ENCODE measurements at places on chromosomes 5 and 9.

DNA sequence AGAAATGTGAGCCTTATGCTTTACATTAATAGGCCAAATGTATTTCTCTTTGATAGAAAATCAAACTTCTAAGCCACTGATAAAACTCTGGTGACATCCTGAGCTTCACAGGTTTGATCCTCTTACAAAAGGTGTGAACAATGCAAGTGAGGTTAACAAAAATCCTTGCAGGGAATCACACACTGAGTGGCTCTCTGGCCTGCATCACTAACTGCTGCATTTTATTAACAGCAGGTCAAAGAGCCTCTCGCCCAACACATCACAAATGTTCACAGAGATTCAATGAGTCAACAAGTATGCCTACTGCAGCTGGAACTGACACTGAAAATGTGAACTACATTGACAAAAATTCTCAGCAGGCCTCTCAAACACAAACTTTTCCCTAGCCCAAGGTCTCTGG lies 122.3 kb downstream of the SEMA5A start:
- DNase-seq = no peak

DNA sequence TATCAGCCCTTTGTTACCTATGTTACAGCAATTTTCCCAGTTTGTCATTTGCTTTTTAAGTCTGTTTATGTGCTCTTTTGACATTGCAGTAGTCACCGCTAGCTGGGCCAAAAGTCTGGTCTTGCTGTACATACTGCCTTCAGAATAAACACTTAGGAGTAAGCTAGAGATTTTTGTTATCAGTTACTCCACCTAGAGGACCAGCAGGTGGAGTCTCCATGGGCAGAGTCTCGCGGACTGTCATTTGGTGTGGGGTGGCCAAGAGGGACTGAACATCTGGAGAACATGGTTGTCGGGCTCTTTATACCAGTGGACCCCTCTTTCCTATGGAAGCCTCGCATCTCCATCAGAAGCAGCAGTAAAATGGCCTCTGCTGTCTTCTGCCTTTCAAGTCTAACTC lies 10.8 kb upstream of the MGAT1 start:
- no peak for DNase-seq

DNA sequence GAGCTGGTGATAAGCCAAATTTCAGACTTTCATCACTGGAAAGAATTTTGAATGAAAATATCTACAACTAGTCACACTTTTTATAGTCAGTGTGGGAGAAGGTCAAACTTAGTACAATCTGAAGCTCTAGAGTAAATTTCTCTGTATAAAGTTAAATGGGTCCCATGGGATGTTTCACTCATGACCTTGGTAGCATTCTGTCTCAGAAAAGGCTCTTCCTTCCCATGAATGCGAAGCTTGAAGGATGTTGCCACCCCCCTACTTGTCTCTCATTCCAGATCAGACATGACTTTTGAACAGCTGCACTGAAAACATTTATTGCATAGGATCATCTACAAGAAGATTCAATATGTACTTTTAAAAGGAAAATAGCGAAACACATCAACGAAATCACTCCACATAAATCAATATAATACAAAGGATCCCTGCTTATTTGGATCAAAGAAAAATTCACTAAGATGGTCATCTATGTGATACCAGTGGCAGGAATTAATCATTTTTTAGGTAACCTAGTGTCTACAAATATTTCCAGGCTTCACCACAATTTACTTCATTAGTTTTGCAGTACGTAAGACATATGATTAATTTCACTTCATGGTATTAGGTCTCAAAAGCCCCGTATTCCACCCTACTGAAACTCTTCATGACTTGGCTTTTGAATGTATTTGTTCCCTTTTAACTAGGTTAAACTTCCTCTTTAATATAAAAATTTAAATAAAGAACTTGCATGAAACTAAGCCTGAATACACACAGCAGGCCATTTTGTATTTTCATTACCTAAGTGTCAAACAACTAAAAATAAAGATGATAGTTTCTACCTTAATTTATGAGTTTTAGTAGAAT lies 4.4 kb downstream of the ST8SIA4 start:
- DNase-seq = no peak

DNA sequence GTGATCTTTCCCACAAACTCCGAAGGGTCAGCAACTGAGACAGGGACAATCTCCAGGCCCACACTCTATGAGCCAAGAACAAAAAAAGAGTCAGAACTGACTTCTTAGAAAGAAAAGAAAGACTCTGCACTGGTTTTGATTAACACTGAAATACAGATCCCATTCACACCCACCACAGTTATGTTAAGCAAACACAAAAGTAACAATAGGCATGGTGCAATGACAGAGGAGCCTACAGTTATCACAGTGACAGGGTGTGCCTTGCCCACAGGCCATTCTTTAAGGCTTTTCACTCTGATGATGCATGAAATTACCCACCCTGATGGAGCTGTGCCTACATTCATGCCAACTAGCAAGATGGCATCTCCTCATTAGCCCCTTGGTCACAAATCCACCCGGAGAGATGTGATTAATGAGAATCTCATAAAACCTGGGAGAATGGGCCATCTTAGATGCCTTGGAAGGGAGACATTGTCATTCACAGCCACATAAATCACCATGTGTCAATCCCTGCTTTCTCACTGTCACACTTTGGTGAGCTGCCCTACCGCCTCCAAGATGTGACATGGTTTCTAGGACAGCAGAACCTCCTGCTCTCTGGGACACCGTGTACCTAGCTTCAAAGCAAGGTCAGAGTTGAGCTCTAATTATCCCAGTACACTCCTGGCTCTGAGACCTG lies 27.6 kb upstream of the FSTL4 start:
- no peak for DNase-seq

DNA sequence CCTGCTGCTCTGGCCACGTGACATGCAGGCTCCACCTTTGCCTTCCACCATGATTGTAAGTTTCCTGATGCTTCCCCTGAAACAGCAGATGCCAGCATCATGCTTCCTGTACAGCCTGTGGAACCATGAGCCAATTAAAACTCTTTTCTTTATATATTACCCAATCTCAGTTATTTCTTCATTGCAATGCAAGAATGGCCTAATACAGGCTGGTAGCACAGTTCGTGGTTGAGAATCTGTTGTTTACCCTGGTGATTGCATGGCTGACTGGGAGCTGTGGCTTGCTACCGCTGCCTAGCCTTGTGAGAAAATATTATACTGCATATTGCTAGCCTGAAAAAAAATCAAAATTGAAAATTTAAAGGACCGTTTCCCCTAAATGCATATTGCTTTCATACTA lies 44.8 kb upstream of the PTPN3 start:
- no peak for DNase-seq

DNA sequence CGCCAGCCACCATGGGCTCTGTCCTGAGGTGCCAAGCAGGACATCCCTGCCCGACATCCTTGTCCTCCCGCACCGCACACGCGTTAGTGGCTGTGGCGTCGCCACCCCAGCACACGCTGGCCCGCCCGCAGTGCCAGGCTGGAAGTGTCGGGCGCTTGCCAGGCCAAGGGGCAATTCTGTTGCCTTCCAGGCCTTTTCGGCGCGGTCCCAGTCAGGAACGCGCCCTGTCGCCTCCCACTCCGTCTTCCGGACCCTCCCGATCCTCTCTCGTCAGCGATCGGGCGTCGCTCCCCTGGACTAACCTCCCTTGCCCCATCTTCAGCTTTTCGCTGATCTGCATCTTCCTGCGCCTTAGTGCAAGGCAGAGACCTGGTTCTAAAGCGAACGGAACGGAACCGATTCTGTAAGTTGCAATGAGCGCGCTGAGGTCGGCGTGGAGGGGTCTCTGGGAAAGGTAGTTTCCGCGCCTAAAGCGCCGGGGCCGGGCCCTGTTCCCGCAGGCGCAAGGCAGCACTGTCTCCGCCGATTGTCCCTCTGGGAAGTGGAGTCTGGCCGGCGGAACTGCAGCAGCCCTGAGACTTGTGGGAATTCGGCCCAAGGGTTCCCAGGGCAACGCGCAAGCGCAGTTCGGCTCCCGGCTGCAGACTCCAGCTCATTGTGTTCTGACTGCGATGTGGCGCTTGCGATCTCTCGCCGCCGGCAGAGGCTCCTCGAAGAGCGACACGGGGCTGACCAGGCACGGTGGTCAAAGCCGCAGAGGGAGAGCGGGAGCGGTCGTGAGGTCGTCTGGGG lies at the start of gene ZNF454:
Gene ZNF454 (plus strand): TSS at position 630 of the 792 bp plus-strand sequence. CDS start 1,594 bp downstream, outside the sequence.
- DNase-seq = no peak

GRCh38 chr9:70594386-70594944 lies 180.0 kb upstream of the KLF9 start:
- no peak for DNase-seq

DNA sequence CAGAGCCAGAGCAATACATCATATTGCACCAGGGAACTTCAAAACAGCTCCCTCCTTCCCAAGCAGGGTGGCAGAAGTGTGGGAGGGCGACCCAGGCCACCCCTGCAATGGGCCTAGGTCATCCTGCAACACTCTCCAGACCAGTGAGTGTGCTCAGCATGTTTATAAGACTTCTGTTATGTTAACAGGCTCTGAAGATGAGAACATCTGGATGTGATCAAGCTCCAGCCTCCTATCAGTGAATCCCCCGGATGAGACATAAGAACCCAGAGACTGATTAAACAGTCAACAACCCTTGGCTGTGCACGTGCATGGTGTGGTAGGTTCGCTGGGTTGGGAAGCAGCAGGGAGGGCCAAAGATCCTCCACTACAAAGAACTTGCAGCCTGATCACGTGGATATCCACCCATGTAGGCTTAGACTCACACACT lies 63.3 kb downstream of the ABCA1 start:
- no peak for DNase-seq

GRCh38 chr9:134593286-134594077 lies 48.1 kb upstream of the COL5A1 start:
- DNase-seq = no peak

GRCh38 chr5:128470663-128471062 lies 67.4 kb downstream of the FBN2 start:
- no peak for DNase-seq

- no peak for DNase-seq
Observed at GRCh38 chr5:133928587-133929393, 39.6 kb downstream of the C5orf15 start.

DNA sequence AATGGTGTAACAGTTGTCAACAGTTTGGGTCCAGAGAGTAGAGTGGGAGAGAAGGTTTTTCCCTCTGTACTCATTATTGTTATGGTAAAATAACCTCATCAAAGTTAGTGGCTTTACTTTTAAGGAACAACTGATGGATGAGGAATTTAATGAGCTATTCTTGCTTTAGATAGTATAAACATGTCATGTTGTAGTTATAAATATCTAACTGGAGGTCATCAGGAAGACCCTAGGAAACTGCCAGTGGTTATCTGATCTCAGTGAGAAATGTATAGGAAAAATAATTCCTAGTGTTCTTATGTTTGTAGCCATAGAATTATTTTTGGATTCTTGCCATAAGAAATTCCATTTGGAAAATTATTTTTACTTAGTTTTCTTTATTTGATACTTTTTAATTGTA lies 4.1 kb downstream of the ERCC6L2 start:
- DNase-seq = no peak

- DNase-seq = no peak
Observed at GRCh38 chr9:126893079-126893478, 21.5 kb upstream of the RALGPS1 start.

- no peak for DNase-seq
Observed at GRCh38 chr5:124583469-124584350, 162.7 kb downstream of the ZNF608 start.

DNA sequence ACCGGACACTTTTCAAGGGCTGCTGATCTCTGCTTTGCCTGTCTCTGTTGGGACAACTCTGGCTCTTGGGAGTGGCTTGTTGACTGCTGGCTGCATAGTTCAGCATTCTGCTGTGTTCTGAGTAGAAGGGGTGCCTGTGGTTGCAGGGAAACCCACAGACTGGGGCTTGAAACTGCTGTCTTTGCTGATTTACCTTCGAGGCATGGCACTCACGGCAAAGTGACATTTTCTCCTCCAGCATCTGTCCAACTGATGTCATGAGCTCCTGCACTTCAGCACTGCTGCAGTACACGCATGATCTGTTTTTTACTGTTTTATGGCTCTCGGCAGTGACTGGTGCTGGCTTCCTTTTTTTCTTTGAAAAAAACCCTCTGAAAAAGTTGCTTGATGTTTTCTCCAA lies 69.2 kb downstream of the SPATA31D1 start:
- no peak for DNase-seq

- no peak for DNase-seq
Observed at GRCh38 chr5:170985486-170985885, 123.7 kb downstream of the RANBP17 start.

DNA sequence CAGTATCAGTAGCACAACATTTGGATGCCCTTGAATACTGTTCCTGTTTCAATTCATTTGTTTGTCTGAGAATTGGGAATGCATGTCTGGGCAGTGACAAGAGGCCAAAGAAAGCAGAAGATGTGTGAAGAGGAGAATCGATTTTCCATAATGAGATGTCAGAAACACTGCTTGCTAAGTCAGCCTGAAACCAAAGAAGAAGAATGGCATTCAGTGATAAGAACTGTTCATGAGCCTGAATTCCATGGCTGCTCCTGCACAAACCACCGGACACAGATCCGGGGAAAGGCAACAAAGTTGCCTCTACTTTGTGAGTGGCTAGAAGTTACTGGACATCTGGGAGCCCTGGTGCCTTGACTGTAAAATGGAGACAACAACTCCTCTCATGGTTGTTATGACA lies 207.2 kb upstream of the RASEF start:
- no peak for DNase-seq

DNA sequence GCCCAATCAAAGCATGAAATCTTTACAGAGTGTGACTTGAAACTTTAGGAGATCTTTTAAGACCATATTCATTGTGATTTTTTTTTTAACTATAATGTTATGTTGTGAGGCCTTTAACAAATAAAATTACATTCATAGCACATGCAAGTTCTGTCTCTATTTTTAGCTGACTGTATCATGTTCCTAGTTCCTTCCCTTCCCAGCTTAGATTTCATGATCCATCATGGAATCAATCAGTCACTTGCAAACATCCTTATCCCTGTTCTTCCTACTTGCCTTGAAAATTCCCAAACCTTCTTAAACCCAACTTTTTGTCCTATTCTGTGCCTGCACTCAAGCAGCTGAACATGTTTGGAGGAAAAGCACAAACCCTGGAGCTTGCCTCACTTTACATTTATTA lies 141.8 kb downstream of the DMXL1 start:
- DNase-seq = no peak

DNA sequence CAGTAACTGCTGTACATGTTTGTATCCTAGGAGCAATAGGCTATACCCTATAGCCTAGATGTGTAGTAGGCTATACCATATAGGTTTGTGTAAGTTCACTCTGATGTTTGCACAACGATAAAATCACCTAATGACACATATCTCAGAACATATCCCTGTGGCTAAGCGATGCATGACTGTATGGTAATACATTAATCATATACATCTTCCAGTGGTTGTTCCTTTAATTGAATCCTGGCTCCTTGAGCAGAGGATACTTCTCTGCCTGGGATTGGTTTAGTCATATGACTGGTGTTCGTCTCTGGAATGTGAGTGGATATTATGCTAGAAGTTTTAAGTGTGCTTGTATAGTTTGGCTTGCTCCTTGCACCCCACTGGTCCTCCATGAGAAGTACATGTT lies 425.8 kb downstream of the MAN2A1 start:
- DNase-seq = no peak

DNA sequence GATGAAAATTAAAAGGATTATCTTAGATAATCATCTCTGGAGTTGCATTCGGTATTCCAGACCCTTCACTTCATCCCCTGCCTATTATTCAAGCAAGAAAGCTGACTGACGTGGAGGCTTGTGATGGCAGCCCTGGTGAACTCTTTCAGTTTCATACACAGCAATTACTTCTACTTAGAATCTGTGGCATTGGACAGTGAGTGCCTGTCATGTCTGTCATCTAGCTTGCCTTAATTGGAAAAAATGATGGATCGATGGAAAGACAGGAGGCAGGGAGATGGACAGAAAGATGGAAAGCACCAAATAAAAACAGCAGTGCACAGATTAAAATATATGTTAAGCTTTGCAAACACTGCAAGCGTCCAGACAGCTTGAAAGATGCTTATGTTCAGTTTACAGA lies 1371.0 kb upstream of the CDH6 start:
- DNase-seq = no peak
